Upper lobe of right lung (tissue), 1 donor: ENCODE measurements at places on chromosomes 1 and 21. TPM values are rescaled to one million over a fixed set of nuclear protein-coding genes. Genes with fewer than 3 reads are reported as not detected.
A peak's percentile ranks its signal among the peaks of the same experiment; 100 is the strongest.

DNA sequence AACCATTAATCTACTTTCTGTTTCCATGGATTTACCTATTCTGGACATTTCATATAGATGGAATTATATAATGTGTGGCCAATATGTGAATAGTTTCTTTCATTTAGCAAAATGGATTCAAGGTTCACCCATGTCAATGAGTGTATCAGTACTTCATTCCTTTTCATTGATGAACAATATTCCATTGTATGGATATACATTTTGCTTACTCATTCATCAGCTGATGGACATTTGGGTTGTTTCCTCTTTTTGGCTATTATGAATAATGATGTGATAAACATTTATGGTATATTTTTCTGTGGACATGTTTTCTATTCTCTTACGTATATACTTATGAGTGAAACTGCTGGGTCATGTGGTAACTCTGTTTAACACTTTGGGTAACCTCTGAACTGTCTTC is 97.8 kb downstream of the SCMH1 start:
- no peak for DNase-seq
- no peaks in the 10 kb centered on the region for H3K27me3 ChIP-seq
- H3K4me3 ChIP-seq, result no peak overlapping the region
- no peaks in the 10 kb centered on the region for H3K36me3 ChIP-seq
- no peak overlapping the region for H3K27ac ChIP-seq
- H3K4me1 ChIP-seq, result no peaks in the 10 kb centered on the region

The PM20D1 gene
- 0.72 TPM for total RNA-seq

The TRIM58 gene
- 6.0 TPM for total RNA-seq

DNA sequence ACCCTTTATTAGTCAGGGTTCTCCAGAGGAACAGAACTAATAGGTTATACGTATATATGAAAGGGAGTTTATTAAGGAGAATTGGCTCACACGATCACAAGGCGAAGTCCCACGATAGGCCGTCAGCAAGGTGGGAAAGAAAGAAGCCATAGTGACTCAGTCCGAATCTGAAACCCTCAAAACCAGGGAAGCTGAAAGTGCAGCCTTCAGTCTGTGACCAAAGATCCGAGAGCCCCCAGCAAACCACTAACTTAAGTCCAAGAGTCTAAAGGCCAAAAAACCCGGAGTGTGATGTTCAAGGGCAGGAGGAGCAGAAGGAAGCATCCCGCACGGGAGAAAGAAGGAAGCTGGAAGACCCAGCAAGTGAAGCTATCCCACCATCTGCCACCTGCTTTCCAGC is 9.9 kb downstream of the IFNLR1 start:
- H3K36me3 ChIP-seq, result no peaks in the 10 kb centered on the region
- no peak overlapping the region for H3K4me3 ChIP-seq
- H3K4me1 ChIP-seq, result no peaks in the 10 kb centered on the region
- H3K27ac ChIP-seq, result no peak overlapping the region
- H3K27me3 ChIP-seq, result no peaks in the 10 kb centered on the region

- peak; percentile 85 for DNase-seq
- H3K4me1 ChIP-seq, result peaks cover 14% of the 10 kb centered on the region
- no peaks in the 10 kb centered on the region for H3K27me3 ChIP-seq
- H3K36me3 ChIP-seq, result no peaks in the 10 kb centered on the region
- peak overlapping the region; percentile 87 for H3K27ac ChIP-seq
Measured at GRCh38 chr1:9539829-9540550, 725 bp downstream of the SLC25A33 start.

The GCSAML gene
- total RNA-seq, result 2.7 TPM

DNA sequence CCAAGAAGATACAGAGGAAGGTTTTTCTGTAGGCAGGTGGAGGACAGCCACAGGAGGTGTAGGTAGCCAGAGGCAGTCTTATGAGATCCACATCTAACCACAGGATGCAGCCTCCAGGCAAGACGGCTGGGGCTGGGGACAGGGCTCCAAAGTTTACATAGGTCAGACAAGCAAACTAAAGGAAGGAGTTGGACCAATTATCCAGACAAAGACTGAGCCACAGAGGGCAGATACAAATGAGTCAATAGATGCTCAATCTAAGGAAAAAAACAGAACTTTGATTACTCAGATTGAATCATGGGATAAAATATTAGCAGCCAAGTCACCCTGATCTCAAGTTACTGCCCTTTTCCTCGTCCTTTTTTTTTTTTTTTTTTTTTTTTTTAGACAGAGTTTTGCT is 91.6 kb downstream of the RGS7 start:
- no peak overlapping the region for H3K4me3 ChIP-seq
- no peaks in the 10 kb centered on the region for H3K36me3 ChIP-seq
- H3K27me3 ChIP-seq, result no peaks in the 10 kb centered on the region
- no peak for DNase-seq
- no peak overlapping the region for H3K27ac ChIP-seq

The CYP4A11 gene
- not detected for total RNA-seq

- H3K4me3 ChIP-seq, result no peak overlapping the region
- DNase-seq, result no peak
- no peaks in the 10 kb centered on the region for H3K36me3 ChIP-seq
- peaks cover 87% of the 10 kb centered on the region for H3K4me1 ChIP-seq
Measured at GRCh38 chr1:2247760-2248126, 19.6 kb downstream of the SKI start.

DNA sequence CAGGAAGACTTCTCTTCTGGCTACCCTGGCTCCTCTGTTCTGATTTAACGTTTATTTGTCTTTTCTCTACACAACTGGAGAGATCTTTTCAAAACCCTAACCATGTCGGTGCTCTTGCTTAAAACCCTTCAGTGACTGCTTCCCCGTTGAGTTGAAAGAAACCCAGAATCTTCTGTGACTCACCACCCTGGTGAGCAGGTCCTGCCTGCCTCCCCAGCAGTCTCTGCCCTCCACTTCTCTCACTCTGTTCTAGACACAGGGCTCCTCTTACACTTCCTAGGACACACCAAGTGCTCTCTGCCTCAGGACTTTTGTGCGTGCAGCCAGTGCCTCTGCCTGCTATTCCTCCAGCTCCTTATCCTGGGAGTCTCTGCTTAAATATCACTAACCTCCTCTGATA is 131.4 kb downstream of the IER5 start:
- no peak overlapping the region for H3K4me3 ChIP-seq
- H3K36me3 ChIP-seq, result no peaks in the 10 kb centered on the region
- no peaks in the 10 kb centered on the region for H3K27me3 ChIP-seq

The ACADM gene
- 42.1 TPM for total RNA-seq

GRCh38 chr21:41955516-41955915 is 1.7 kb upstream of the C2CD2 start:
- no peaks in the 10 kb centered on the region for H3K36me3 ChIP-seq
- no peak for DNase-seq
- no peak overlapping the region for H3K4me3 ChIP-seq
- peaks cover 36% of the 10 kb centered on the region for H3K4me1 ChIP-seq

DNA sequence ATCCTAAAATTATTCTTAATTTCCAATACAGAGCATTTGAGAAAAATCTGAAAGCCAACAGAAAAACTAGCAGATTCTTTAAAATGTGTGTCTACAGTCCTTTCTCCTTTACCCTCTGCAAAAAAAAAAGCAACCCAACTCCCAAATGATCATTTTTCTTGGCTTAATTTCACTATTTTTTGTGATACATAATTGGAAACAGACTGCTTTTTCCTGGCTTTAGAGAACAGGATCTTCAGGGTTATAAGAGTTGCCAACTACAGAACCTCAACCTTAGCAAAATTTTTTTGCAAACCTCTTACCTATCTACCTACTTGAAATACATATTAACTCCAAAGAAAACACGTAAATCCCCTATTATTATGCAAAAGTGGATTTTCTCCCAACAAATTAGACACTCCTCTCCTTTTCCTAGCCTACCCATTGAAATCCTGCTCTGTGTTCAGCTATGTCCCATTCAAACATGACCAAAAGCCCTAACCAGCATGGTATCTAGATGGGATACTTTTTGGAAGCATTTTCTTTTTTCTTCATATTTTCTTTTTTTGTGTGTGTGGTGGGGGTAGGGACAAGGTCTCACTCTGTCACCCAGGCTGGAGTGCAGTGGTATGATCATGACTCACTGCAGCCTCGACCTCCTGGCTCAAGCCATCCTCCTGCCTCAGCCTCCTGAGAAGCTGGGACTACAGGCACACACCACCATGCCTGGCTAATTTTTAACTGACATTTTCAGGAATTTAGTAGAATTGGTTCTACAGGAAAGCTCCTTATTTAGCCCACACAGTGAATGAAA is 9.0 kb downstream of the TGFBR3 start:
- no peaks in the 10 kb centered on the region for H3K36me3 ChIP-seq
- H3K27ac ChIP-seq, result no peak overlapping the region
- H3K4me1 ChIP-seq, result peaks cover 29% of the 10 kb centered on the region
- DNase-seq, result no peak
- H3K4me3 ChIP-seq, result no peak overlapping the region

The PSMA5 gene
- total RNA-seq, result 67.8 TPM

DNA sequence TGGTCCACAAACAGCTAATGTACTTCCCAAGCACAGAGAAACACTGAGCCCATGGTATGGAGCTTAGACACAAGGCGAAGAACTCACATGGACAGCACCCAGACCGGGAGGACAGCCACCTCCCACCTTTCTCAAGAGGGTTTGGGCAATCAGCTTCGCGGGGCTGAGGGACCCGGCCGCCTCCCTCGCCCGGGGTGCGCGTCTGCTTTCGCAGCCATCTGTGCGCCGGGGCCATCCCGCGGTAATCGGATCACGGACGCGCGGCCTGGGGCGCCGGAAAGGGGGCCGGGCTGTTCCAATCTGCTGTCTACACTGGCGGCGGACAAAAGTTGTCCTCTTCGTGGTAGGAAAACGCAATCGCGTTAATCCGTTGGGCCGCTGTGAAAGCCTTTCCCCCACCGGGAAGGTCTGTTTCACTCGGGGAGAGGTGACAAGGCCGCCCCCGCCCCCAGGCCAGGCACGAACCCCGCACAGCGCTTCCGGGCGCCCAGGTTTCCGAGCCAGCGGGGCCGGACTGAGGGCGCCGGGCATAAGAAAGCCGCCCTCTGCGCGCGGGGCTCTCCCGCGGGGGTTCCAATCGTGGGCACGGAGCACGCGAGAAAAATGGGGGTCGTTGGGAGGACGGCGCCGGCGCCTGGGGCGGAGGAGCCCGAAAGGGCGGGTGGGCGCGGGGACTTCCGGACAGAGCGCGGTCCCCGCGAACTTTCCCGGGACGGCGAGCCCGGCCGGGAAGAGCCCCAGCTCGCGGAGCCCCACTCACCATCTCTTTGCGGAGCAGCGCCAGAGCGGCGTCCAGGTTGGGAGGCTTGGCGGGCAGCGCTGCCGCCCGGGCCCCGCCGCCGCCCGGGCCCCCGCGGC is 664 bp downstream of the FAM89A start:
- DNase-seq, result peak; percentile 80
- H3K36me3 ChIP-seq, result no peaks in the 10 kb centered on the region
- H3K4me1 ChIP-seq, result peaks cover 27% of the 10 kb centered on the region

The DENND4B gene
- total RNA-seq, result 83.7 TPM

GRCh38 chr1:22118291-22118992 is 24.5 kb downstream of the WNT4 start:
- H3K4me1 ChIP-seq, result peaks cover 3% of the 10 kb centered on the region
- H3K27ac ChIP-seq, result no peak overlapping the region
- DNase-seq, result no peak
- H3K27me3 ChIP-seq, result no peaks in the 10 kb centered on the region
- H3K4me3 ChIP-seq, result no peak overlapping the region

- H3K36me3 ChIP-seq, result peaks cover 29% of the 10 kb centered on the region
- no peak overlapping the region for H3K4me3 ChIP-seq
- H3K4me1 ChIP-seq, result peaks cover 5% of the 10 kb centered on the region
- H3K27ac ChIP-seq, result no peak overlapping the region
- DNase-seq, result no peak
- no peaks in the 10 kb centered on the region for H3K27me3 ChIP-seq
Measured at GRCh38 chr1:12201352-12202189, 28.3 kb upstream of the VPS13D start.

DNA sequence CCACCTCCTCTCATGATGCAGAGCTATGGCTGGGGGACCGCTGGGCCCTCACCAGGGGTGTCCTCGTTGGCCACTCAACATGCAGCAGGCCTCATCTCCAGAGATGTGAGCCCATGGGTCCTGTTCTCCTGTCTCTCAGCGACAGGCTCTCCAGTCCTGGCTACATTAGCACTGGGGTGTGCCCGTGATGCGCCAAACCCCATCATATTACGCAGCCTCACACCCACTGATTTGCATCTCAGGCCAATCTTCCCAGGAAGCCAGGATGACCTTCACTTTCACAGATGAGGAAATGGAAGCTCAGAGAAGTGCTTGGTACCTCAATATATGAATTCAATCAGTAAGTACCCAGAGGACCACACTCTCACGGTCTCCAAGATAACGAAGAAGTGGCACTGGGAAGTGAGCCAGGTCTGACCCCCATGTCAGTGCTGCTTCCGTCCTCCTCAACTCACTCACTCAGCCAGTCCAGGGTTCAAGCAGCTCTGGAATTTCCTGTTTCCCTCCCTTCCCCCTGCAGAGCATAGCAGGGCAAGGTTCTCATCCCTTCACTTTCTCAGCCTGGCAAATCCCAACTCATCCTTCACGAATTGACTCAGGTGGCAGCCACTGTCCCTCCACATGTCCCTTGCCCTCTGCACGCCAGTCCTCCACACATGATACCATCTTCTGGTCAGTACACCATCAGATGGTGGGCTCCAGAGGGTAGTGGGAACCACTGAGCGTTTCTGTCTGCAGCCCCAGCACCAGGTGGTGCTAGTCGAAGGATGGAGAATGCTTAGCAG is 28.9 kb upstream of the EVA1B start:
- H3K27ac ChIP-seq, result no peak overlapping the region
- no peak overlapping the region for H3K4me3 ChIP-seq
- H3K36me3 ChIP-seq, result peaks cover 52% of the 10 kb centered on the region
- peaks cover 41% of the 10 kb centered on the region for H3K4me1 ChIP-seq
- no peak for DNase-seq

The MAP7D1 gene
- 114 TPM for total RNA-seq

The IGSF3 gene
- 20.1 TPM for total RNA-seq

DNA sequence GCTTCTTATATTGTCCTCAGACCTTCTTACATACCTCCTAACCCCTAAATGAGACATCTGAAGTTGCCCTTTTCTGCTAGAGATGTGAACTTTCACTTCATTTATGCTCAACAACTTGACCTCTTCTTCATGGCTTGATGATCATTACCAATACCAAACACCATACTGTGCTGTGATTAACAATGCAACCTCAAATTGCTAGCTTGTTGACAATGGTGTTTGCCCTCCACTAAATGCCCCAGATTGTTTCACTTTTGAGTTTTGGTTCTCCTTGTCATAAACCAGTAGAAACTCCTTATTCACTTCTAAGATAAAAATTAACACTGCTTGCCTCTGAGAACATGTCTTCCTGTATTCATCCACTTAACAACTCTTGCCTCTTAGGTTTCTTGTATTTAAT is 5.6 kb downstream of the JAK1 start:
- no peaks in the 10 kb centered on the region for H3K36me3 ChIP-seq
- DNase-seq, result no peak
- H3K4me1 ChIP-seq, result peaks cover 63% of the 10 kb centered on the region
- no peak overlapping the region for H3K27ac ChIP-seq
- no peak overlapping the region for H3K4me3 ChIP-seq

GRCh38 chr1:147892731-147893214 is 9.8 kb upstream of the GJA8 start:
- no peak overlapping the region for H3K4me3 ChIP-seq
- H3K4me1 ChIP-seq, result no peaks in the 10 kb centered on the region
- no peaks in the 10 kb centered on the region for H3K27me3 ChIP-seq
- DNase-seq, result no peak
- no peaks in the 10 kb centered on the region for H3K36me3 ChIP-seq
